IMR-90 (cell line): ENCODE measurements at places on chromosomes 3 and 15. TPM values are rescaled to one million over a fixed set of nuclear protein-coding genes. Genes with fewer than 3 reads are reported as not detected.

TUSC7 gene
- total RNA-seq, result not detected in 2 replicates

CHRNA7 gene
- not detected in 2 replicates for total RNA-seq

EPHB3 gene
- total RNA-seq, result 0.72 and 0.83 TPM in 2 replicates

C2CD4A gene
- not detected in 2 replicates for total RNA-seq

GOLGA8T gene
- not detected in 2 replicates for total RNA-seq

CD96 gene
- 0.18 and 0.28 TPM in 2 replicates for total RNA-seq

GAP43 gene
- total RNA-seq, result 0.36 and 0.56 TPM in 2 replicates

LIPH gene
- total RNA-seq, result 0.28 and 0.36 TPM in 2 replicates

COL6A5 gene
- not detected in 2 replicates for total RNA-seq

RETNLB gene
- not detected in 2 replicates for total RNA-seq
